ENCODE measurements at places on chromosomes 3 and 15. TPM values are rescaled to one million over a fixed set of nuclear protein-coding genes. Genes with fewer than 3 reads are reported as not detected.

DNA sequence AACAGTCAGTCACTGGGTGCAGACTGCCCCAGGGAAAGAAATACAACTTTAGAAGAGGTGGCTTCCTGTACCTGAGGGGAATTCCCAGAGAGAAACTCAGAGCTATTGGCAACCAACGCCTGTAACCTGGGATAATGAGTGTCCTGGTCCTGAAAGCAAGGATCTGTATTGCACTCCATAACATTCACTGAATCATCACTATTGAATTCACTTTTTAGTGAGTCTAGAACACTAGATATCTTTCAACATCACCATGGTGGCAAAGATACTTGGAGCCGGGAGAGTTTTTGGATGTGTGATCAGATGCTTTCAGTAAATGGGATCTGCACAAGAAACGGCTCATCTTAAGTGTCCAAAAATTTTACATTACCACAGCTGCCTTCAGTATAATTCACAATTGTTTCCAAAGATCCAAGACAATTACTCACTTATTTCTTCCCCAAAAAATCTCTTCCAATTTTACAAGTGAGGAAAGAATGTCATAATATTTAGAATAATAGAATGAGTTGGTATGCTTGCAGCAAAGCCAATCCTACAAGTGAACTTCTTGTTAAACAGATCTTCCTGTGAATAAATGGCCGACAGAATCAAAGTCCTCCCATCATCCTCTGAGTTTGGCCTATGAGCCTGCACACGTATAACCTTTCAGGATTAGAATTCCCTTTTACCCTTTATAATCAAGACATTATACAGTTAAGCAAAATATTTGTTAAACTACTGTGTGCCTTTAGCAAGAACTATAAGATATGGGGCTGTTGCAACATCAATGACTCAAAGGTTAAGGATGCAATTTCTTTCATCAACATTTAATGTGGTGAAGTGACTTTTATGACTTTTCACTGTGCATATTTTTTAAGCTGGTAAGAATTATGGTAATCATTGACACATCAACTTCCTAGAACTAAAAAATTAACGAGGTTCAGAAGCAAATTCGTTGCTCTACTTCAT is 243.3 kb upstream of the COL8A1 start:
- DNase-seq = no peak

DNA sequence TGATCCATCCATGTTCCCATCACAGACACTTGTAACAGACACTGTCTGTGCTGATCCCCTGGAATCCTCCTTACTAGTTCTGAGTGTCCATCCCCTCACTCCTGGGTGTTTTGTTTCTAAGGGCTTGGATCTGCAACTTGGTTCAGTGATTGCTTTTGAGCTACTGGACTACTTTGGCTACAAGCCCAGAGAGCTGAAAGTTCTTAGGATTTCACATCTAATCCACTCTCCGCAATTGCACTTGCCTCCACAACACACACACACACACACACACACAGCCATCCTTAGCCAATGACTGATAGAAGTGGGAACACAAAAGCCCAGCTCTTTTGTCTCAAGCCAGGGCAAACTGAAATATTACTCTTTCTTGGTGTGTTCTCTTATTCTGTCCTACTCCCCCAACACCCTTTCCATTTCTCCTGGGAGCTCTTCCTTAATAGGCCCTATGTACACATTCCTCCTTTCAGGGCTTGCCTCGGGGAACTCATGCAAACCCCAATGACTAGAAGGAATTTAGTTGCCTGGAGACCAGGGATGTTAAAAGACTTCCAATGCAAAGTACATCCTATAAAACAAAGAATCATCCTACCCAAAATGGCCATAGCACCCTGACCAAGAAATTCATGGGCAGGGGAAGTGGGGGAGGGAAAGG is 206.1 kb upstream of the UBE2E2 start:
- DNase-seq = no peak

DNA sequence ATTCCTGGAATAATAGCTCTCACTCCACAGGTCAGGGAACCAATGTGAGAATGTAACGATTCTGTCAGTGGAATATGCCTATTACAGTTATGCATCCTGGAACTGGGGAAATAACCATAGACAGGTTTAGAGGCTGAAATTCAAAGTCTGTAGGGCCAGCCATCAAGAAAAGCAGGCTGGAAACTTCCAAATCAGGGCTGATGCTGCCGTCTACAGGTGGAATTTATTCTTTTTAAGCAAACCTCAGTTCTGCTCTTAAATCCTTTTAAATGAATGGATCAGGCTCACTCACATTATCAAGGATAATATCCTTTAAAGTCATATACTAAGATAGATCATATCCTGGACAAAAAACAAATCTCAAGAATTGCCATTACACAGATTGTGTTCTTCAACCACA is 699.8 kb downstream of the NR2F2 start:
- DNase-seq = no peak

GRCh38 chr3:171219258-171219657 is 192.7 kb upstream of the SLC2A2 start:
- no peak for DNase-seq

GRCh38 chr3:100396967-100397366 is 3.9 kb downstream of the TOMM70 start:
- no peak for DNase-seq

- no peak for DNase-seq
Measured at GRCh38 chr3:34919025-34919424, 720.3 kb upstream of the ARPP21 start.

DNA sequence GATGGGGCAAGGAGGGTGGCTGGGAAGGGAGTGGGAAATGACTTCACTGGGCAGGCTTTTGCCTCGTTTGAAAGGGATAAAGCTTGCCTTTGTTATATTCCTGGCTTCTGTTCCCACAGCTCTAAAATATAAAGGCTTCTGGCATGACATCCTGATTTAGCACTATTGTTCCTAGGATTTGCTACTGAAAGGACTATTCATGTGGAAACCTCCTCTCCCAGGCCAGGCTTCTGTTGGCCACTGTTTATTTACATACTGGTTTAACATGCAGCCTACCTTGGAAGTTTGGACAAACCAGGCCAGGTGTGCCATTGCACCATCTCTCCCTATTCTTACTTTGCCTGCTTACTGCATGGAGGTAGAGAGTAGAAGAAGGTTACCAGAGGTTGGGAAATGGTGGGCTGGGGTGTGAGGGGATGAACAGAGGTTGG is 2.4 kb upstream of the LMCD1 start:
- DNase-seq = no peak

- DNase-seq = no peak
Measured at GRCh38 chr15:56744701-56745683, 11.7 kb upstream of the ZNF280D start.

DNA sequence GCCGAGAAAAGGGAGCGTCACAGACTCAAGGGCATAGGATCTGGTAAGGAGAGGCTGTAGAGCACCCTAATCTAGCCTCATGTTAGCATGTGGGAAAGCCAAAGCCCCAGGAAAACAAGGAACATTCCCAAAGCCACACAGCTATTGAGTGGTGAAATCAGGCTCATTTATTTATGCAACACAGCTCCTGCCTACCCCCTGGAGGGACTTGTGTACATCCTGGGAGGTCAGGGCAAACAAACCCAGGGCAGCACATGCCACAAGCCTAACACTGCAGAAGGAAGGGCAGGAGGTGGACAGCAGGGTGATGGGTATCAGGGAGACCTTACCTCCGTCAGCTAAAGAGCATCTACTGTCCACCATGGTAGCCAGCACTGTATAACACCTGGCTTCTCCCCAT is 283.5 kb downstream of the RPLP1 start:
- DNase-seq = no peak

- DNase-seq = no peak
Measured at GRCh38 chr15:89809093-89809786, 5.4 kb downstream of the ANPEP start.

- DNase-seq = peak; percentile 24
Measured at GRCh38 chr15:81981908-81982307, 63.9 kb downstream of the MEX3B start.

DNA sequence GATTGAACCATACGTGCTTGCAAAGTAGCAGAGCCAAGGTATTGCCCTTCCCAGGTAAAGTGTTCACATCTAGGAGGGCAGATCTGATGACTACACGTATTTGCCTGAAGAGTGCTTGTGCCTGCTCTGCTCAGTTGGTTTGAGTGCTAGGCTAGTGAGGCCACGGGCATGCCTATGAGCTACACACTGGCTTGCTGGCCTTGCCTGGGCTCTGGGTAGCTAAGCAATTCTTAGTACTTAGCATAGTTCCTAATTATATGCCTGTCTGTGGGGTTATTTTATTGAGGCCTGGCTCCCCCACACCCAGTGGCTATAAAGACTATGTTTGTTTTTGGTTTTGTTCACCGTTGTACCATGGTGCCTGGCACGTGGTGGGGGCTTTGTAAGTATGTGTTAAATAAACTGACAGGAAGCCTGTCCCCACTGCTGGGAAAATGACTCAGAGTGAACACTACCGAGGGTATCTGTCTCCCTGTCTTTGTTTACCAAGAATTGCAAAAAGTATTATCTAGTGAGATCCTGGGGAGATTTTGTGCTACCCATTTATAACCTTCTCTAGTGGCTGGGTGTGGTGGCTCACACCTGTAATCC is 72.1 kb upstream of the ETV5 start:
- DNase-seq = no peak

GRCh38 chr3:63652066-63652725 is at the start of gene SNTN:
Gene SNTN, plus strand, starts transcription at chr3:63652675. Its CDS starts 13 bp downstream, at chr3:63652688.
- no peak for DNase-seq

DNA sequence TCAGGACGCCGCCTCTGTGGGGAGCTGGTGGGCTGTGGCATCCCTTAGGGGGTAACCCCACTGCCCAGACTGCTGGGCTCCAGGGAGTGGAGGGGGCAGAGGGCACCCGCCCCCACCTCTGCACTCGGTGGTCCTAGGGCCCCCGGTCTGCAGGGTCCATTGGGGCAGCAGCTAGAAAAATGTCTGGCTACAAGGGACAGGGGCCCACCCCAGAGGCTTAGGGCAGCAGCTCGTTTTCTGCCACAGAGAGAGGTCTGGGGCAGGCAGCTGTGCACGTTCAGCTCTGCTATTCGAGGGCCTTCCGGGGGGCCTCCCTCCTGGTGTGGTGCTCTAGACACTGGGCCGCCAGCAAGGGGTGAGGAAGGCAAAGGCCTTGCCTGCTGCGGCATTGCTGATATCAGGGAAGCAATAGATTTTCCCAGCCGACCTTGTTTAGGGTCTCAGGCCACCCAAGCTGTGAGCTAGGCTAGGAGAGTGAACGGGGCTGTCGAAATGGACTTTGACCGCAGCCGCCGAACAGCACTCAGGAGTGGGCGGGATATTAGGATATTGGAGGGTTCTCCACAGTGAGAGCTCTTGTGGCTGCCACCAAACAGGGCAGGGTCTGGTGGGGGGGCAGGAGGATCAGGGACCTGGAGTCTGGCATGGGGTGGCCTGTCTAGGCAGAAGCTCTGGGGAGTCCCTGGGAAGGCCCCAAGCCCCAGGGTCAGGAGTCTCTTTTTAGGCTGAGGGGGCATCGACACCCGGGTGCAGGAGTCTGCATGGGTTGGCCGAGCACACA is 61.4 kb upstream of the KLF13 start:
- DNase-seq = no peak

DNA sequence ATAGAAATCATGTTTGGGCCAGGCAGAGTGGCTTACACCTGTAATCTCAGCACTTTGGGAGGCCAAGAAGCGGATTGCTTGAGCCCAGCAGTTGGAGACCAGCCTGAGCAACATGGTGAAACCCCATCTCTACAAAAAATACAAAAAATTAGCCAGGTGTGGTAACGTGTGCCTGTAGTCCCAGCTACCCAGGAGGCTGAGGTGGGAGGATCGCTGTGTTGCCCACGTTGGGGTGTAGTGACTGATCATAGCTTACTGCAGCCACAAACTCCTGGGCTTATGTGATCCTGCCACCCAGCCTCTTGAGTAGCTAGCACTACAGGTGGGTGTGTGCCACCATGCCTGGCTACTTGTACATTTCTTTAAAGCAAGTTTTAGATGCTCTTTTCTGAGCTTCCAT is 114.3 kb downstream of the WDR76 start:
- DNase-seq = no peak

- no peak for DNase-seq
Measured at GRCh38 chr3:71241981-71242560, 341.5 kb downstream of the FOXP1 start.

- no peak for DNase-seq
Measured at GRCh38 chr15:99681990-99682389, 51.2 kb downstream of the LYSMD4 start.

DNA sequence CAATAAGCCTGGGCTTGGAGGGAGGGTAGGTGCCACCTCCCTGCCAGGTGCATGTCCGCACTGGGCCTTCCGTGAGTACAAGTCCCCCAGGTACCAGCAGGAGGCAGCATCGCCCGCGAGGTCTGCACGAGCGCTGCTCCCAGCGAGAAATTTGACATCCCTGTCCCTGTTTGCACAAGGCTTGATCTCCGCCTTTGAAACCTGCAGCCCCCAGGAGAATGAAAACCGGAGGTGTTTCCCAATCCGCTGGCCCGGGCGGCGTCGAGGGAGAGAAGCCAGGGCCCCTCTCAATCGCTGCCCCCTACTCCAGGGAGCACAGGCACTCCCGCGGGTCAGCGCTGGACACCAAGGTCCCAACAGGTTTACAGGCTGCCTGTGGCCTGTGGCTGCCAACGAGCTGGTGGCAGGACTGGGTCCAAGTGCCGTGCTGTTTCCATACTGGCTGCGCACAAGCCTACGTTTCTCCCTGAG is 961 bp downstream of the HAPLN3 start:
- no peak for DNase-seq

- DNase-seq = no peak
Measured at GRCh38 chr3:181764544-181764943, 52.8 kb downstream of the SOX2 start.

DNA sequence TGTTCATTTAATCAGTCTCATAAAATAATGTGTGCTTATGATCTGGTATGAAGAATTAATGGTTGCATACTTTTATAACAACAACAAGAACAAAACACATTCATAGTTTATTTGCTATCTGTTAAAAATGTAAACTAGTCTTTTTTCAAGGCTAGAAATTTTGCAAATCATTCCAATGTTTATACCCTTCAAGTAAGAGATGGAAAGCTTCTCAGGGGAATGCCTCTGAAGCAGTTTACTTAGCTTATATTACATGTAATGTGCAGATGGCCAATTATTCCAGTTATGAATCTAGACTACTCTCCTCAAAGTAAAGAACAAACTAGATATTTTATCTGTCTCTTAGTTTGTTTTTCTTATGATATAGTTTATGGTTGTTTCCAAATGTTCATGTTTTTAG is 575.4 kb downstream of the NAALADL2 start:
- DNase-seq = peak; percentile 75

DNA sequence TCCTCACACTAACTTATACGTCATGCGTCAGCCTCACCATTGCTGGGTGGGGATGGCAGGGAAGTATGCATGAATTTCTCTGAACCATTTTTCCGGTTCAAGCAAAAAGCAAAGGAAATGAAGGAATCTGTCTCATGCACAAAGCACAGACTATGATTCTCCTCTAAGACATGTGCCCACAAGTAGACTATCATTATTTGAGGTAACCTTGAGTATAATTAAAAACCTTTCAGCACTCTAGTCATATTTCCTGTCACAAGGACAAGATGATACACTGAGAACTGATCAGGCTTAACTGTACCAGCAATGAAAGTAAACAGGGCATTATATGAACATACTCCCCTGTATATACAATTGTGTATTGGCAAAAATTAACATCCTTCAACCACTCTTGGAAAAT is 56.7 kb upstream of the TSC22D2 start:
- DNase-seq = no peak

Gene PLD1
- 18.1 TPM for polyA plus RNA-seq

Gene MKRN2
- polyA plus RNA-seq = 29.2 TPM

Gene P2RY1
- polyA plus RNA-seq = 3.2 TPM

Gene MYRIP
- polyA plus RNA-seq = 1.5 TPM

Gene ZNF662
- 12.1 TPM for polyA plus RNA-seq

Gene BTD
- polyA plus RNA-seq = 12.8 TPM

Gene ACTR8
- polyA plus RNA-seq = 22.7 TPM

Gene GOLGA8K
- 0.80 TPM for polyA plus RNA-seq

Gene TGM4
- not detected for polyA plus RNA-seq

Data from muscle of back (tissue), 13 donors.